ENCODE measurements at places on chromosomes 3 and 15.
A peak's percentile ranks its signal among the peaks of the same experiment; 100 is the strongest.

DNA sequence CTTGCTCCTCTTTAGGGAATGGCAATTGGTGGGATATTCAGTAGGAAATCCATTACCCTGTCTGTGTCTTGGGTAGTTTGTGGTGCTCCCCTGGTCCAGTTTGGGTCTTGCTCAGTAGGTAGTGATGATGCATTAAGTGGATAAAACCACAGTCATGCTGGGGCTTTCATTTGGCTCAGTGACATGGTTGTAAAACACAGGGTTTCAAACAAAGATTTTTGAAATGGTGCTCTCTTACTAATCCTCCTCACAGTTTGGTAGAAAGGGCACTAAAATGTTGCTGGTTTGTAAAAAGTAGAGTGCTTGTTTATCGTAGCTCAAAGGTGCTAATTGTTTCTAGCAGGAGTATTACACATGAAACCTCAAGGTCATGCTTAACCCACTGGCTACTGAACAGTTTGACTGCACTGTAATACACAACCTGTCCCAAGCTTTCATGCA lies 22.9 kb downstream of the BBX start:
- DNase-seq, result no peak

DNA sequence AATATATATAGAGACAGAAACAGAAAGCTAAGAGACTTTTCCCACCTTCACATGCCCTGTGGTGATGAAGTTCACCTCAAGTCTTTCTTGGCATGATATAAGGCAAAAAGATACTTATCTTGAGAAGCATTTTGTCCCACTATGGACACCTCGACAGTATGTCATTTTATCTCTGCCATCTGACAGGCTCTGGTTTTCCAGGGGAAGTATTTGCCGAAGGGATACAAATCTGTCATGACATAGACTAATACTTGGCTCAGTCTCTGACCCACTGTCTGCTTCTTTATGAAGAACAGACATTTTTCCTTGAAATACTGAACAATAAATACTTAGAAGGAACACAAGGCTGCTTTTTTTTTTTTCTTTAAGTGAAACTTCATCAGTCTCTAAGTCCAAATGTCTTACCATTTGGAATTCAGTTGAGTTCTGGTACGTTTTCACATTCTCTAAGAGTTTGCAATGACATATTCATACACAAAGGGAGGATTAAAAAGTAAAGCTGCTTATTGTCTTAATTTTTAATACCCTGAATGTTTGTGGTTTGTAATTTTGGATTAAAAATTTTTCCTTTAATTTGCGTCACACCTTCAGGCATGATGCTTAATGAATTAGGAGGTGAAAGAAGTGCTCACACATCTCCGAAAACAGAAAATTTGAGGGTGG lies 87.8 kb upstream of the LMOD3 start:
- no peak for DNase-seq

DNA sequence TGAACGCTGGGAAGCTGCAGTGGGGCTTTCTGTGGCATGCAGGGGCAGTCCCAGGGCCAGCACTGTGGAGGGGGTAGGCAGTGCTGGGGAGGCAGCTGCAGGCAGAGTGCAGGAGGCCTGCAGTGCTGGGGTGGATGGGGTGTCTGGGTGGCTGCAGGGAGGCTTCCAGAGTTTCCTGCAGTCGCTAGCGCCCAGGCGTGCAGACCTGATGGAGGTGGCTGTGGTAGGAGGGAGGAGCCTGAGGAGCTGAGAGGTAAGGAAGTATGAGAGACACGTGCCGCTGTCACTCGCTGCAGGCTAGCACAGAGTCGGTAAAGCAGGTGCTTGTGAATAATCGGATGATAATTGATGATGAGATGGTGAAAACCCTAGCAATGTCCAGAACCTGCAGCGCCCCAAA lies 16.3 kb downstream of the SYNM start:
- no peak for DNase-seq

GRCh38 chr15:63780969-63781368 lies 52.8 kb downstream of the HERC1 start:
- DNase-seq, result no peak

DNA sequence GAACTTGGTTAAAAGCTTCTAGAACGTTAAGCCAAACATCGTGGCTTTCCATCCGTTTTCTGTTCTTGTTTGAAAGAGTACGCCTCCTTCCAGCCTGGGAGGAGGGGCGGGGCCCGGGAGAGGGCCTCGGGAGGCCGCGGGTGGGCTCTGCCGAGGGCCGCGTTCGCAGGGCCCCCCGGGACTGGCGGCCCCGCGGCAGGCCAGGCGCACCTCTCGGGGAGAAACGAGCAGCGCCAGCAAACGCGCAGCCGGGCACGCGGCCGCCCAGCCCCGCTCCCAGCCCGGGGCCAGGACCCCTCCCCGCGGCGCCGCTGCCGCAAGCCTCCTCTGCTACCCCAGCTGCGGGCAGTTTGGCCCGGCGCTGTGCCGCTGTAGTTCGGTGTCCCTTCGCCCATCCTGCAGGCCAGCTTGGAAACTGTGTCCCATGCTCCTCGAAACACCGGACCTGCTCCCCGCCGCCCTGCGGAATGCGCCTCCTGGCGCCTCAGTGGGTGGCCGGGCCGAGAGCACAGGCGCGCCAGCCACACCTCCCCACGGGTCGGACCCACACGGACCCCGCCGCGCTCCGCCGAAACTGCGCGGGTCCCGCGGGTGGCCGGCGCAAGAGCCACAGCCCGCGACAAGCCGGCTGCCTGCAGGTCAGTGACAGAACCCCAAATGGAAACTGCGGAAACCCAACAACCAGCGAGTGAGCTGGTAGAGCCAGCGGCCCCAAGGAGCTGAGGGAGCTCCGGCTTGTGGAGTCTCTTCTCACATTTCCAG lies 2.3 kb downstream of the OCA2 start:
- no peak for DNase-seq

GRCh38 chr15:43977072-43977884 lies 150.5 kb downstream of the WDR76 start:
- DNase-seq, result no peak

GRCh38 chr3:198081421-198081844 lies 121.4 kb downstream of the LMLN start:
- no peak for DNase-seq

GRCh38 chr3:120615847-120616609 lies 19.9 kb downstream of the NDUFB4 start:
- DNase-seq, result peak; percentile 89

GRCh38 chr15:79640206-79640605 lies 208.1 kb downstream of the MINAR1 start:
- peak; percentile 87 for DNase-seq

GRCh38 chr3:120477781-120478180 lies 27.0 kb upstream of the FSTL1 start:
- DNase-seq, result no peak

GRCh38 chr3:24498391-24498790 lies 3.7 kb upstream of the THRB start:
- no peak for DNase-seq

- DNase-seq, result no peak
Observed at GRCh38 chr3:188212308-188212969, 58.5 kb downstream of the LPP start.

DNA sequence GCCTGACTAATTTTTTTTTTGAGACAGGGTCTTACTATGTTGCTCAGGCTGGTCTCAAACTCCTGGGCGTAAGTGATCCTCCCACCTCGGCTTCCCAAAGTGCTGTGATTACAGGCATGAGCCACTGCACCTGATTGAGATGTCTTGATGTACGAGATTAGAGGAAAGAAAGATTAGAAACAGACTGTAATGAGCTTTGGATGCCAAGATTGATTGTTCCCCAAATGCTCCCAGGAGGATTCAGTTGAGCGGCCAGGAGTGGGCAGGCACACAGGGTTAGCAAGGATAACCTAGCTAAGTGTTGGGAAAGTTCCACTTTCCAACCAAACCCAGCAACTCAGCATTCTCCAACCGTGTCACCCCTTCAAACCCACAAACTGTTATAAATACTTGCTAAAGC lies 63.7 kb downstream of the SRGAP3 start:
- no peak for DNase-seq

GRCh38 chr15:85618956-85619491 lies 175.7 kb downstream of the KLHL25 start:
- peak; percentile 34 for DNase-seq

DNA sequence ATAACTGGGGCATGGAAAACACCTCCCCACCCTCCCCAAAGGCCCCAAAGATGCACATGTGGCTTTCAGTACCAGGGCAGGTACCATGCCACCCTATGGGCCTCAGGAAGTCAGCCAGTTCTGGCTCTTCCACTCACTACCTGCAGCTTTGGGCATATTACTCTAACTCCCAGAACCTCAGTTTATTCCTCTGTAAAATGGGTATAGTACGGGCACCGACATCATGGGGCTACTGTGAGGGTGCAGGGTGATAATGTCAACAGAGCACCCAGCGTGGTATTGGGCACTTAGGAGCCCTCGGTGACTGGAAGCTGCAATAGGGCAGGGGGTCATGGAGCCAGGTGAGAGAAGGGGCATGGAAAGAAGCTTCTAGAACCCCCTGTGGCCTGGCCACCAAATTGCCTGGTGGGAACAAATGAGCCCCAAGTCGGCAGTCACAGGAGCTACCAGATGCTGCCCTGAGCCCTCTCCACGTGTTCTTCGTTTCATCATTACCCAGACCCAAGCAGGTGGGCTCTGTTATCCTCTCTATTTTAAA lies 512.1 kb downstream of the SHQ1 start:
- no peak for DNase-seq
